SJCRH30 (cell line): ENCODE measurements at places on chromosomes 13 and 19. TPM values are rescaled to one million over a fixed set of nuclear protein-coding genes. Genes with fewer than 3 reads are reported as not detected.
A peak's percentile ranks its signal among the peaks of the same experiment; 100 is the strongest.

The ZNF470 gene
- 6.1 and 7.2 TPM in 2 replicates for total RNA-seq

The NLRP5 gene
- not detected in 2 replicates for total RNA-seq

The TTC9B gene
- not detected in 2 replicates for total RNA-seq

- peak; percentile 78 for DNase-seq
Observed at GRCh38 chr19:47608969-47609905, at the start of gene BICRA. Gene BICRA (plus strand): TSS chr19:47609134. CDS start chr19:47673575, 64,441 bp downstream.

DNA sequence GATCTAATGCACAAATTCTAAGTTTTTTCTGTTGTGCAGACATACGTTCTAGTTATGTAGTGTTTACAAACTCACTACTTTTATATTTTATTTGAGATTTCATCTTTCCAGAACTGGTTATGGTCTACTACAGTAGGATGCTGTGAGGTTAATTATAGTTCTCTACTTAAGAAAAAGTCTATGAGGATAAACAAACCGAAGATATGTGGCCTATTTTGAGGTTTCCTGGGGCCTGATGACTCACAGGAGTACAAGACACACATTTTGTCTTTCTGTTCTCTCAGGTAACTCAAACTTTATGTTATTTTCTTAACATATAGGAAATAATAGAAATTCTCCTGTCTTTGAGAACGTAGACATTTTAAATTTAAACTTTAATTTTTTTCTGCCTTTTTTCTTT is 45.1 kb downstream of the PCDH20 start:
- no peak for DNase-seq
